RKO (cell line): ENCODE measurements at places on chromosomes 11 and 22.
A peak's percentile ranks its signal among the peaks of the same experiment; 100 is the strongest.

GRCh38 chr11:30260813-30261212 is 30.0 kb downstream of the FSHB start:
- DNase-seq, result no peak

- DNase-seq, result no peak
Measured at GRCh38 chr11:64677441-64678023, 45.5 kb downstream of the NRXN2 start.

DNA sequence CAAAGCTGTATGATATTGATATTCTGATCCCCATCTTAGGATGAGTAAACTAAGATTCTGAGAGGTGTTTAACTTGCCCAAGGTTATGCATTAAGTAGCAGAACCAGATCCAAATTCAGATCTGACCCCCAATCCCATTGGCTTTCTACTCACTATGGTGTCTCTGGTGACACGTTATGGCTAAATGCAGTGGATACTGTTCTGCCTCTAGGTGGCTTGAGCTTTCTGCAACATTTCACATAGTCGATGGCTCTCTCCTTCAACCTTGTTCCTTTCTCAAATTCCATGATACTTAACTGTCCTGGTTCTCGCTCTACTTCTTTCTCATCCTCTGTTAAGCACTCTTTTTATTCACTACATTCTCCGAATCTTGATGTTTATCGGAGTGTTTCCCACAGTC is 9.4 kb downstream of the C11orf97 start:
- DNase-seq, result peak; percentile 33

- no peak for DNase-seq
Measured at GRCh38 chr11:130465263-130465662, 16.8 kb downstream of the ADAMTS15 start.

GRCh38 chr11:114106986-114107385 is 47.5 kb downstream of the ZBTB16 start:
- no peak for DNase-seq

GRCh38 chr11:61885784-61886580 is 5.4 kb downstream of the FADS3 start:
- DNase-seq, result no peak

DNA sequence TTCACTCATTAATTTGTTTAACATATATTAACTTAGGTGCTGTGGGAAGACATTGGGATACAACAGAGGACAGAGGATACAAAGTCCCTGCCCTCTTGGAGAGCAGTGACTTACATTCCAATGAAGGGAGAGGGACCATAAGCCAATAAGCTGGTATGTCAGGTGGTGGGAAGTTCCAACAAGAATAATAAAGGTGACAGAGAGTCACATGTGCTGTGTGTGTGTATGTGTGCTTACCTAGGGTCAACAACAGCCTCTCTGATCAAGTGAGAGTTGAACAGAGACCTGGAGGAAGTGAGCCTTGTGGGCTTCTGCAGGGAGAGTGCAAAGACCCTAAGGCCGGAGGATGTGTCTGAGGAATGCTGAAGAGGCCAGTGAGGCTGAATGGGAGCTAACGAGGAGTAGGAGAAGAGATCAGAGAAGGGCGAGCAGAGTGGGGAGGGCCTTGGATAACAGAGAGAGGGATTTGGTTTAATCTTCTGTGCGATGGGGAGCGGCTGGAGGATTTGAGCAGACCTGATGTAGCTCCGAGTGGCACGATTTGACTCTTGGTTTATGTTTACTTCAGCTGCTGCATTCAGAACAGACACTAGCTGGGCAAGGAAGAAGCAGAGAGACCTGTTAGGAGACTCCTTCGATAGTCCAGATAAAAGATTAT is 35.3 kb downstream of the MAP6 start:
- DNase-seq, result no peak

DNA sequence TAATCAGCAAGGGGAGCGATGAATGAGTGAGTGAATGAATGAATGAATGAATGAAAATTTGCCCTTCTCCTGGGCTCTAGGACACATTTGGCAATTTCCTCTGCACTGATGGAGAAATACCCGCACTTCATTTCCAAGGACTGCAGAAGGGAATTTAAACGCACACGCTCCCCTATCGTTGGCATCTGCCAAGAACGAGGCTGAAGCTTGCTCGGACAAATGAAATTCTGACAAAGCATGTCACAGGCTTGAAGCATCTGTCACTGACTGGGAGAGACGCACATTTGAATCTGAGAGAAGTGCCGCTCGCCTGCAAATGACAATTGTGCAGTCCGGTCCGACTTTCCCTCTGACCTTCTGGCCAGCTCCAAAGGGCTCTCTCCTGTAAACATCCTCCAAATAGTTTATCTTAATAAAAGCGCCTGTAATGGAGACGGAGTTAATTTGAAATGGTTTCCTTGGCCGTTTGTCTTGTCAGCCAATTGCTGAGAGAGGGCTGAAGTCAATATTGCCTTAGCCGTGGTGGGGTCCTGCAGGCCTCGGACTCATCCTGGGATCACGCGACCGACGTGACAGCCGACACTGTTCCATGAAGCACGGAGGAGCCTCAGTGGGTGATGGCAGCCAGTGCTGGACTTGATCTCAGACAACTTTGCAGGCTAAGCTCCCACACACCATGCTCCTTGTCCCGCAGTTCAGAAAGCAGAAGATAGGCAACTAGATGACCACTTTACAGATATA is 260.7 kb downstream of the MN1 start:
- no peak for DNase-seq

GRCh38 chr11:104916442-104916841 is 18.2 kb upstream of the CASP12 start:
- DNase-seq, result no peak

DNA sequence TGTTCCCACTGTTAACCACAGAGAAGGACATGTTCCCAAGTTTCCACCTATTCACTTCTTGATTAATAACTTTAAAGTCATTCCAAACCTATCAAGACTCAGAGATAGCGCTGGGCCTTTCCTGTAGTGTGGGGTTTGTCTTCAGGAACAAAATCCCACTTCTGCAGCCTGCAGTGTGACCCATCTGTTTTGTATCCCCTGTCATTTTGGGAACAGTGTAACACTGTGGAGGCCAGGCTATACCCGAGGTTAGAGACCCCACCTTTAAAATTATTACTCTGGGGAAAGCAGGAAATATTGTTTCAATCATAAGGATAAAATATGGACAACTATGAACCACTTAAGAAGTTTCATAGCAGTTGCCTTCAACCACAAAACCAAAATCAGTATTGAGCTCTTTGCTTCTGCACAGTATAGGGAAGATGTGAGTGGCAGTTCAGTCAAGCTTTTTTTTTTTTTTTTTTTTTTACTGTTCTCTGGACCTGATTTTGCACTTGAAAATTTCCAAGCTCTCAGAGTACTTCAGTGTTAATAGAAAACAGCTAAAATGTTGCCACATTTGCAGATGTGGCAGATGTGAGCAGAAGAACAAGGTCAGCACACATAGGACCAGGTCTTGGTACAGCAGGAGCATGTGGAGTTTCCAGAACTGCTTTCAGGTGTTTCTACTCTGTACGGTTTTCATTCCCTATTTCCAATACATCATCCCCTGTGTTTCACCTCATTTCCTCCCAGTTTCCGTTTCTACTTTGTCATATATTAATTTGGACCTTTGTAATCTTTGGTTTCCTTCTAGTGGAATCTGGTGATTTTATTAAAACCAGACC is 121.5 kb downstream of the MAML2 start:
- DNase-seq, result no peak

- DNase-seq, result peak; percentile 84
Measured at GRCh38 chr22:50507421-50507990, at the start of gene LMF2. LMF2 (minus strand) TSS chr22:50507702; CDS start chr22:50507675, 27 bp downstream.

DNA sequence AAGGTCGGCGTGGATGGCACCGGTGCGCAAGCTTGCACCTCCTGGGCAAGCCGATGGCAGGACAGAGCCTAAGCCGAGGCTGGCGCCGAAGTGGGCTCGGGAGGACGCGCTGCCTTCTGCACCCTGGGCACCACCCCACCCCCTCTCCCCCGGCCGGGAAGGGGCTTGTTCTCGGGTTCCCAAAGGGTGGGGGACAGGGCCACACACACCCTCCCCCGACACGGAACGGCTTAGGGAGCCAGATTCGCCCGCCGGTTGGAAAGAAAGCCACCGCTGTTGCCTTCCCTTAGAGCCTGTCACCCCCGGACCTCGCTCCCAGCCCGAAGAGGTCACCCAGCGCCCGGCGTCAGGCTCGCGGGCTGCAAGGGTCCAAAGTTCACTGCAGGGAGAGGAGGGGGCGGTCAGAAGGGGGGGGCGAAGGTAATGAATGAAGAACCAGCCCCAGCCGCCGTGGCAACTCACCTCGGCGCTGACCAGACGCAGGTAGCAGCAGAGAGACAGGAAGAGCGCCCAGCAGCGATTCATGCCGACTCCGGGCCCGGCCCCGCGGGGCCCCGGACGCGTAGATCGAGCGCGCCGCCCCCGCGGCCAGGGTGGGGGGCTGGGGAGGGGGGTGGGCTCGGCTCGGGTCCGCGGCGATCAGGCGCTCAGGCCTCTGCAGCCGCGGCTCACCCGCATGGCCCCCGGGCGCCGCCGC is 1.2 kb downstream of the PDGFB start:
- DNase-seq, result no peak

DNA sequence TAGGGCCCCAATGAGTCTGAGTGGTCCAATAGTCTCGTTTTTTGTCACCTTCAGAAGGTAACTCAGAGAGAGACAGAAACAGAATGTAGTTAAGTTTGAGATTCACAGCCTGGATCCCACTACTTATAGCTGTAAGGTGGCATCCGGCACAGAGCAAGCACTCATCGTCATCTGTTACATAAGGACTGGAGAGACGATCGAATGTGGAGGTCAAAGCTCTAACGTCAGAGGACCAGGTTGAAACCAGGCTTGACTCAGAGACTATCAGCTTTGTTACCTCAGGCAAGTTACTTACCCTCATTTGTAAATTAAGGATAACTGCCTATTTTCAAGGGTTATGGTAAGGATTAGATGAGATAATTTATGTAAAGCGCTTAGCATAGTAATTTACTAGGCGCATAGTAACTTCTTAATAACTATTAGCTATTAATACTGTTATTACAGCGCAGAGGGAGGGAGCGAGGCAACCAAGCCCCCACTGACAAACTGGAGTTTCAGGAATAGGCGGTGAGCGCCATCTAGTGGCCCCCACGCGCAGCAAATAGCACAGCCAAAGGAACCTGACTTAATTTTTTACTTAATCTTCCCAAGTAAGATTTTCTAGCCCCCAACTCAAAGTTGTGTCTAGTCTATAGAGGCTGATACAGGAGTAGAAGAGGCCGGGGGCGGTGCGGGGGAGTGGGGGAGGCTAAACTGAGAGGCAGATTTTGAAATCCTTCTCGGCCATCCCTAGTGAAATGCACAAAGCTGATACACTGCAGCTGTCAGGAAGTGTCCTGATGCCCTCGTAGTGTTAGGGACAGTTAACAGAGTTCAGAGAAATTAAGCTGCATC is 29.0 kb upstream of the API5 start:
- DNase-seq, result peak; percentile 33
